ENCODE measurements at places on chromosomes 7 and 10.
A peak's percentile ranks its signal among the peaks of the same experiment; 100 is the strongest.

DNA sequence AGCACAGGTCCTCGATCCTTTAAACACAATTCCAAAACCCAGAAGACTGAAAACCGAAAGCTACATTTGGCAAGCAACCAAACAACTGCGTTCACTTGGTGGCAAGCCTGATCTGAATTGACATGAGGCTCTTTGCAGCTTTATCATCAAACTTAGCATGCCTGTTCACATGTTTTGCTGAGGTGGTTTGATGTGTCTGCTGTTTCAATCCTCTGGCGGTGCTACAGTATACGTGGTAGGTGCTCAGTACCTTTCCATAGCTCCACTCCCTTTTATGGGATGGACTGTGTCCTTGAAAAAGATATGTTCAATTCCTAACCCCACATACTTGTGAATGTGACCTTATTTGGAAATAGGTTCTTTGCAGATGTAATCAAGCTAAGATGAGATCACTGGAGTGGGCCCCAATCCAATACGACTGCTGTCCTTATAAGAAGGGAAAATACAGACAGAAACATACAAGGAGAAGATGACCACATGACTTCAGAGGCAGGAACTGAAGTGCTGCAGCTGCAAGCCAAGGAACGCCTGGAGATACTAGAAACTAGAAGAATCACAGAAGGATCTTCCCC is 33.4 kb downstream of the CCDC6 start:
- DNase-seq, result peak; percentile 57

- DNase-seq, result no peak
These were observed 114.2 kb downstream of the SMURF1 start for GRCh38 chr7:99029466-99030435.

DNA sequence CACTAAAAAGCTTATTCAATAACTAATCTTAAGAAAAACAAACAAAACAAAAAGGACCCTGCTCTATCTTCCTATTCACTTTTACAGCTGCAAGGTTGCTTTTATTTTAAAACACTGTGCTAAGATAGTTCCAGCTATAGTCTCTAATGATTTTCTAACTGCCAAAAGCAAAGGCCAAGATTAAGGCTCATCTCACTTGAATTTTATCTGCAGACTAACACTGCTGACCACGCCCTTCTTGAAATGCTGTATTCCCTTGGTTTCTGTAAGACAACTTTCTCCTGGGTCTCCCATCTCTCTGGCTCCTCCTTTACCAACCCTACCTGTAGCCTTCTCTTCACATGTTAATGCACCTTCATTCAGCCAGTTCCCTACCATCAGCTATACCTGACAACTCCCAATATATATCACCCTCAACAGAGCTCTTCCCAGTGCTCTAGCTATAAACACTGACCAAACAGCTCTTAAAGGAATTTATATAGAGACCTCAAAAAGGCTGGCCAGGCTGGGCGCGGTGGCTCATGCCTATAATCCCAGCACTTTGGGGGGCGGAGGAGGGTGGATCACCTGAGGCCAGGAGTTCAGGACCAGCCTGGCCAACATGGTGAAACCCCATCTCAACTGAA is 11.7 kb downstream of the SRPK2 start:
- peak; percentile 17 for DNase-seq

- DNase-seq, result no peak
These were observed 135.2 kb downstream of the CYP26A1 start for GRCh38 chr10:93208717-93209464.

GRCh38 chr7:140080919-140081318 is 18.2 kb upstream of the PARP12 start:
- DNase-seq, result no peak

GRCh38 chr7:19144661-19145433 is at the start of gene FERD3L:
Gene FERD3L, minus strand, starts transcription at chr7:19145421. Its CDS starts 59 bp downstream, at chr7:19145362.
- DNase-seq, result peak; percentile 23

DNA sequence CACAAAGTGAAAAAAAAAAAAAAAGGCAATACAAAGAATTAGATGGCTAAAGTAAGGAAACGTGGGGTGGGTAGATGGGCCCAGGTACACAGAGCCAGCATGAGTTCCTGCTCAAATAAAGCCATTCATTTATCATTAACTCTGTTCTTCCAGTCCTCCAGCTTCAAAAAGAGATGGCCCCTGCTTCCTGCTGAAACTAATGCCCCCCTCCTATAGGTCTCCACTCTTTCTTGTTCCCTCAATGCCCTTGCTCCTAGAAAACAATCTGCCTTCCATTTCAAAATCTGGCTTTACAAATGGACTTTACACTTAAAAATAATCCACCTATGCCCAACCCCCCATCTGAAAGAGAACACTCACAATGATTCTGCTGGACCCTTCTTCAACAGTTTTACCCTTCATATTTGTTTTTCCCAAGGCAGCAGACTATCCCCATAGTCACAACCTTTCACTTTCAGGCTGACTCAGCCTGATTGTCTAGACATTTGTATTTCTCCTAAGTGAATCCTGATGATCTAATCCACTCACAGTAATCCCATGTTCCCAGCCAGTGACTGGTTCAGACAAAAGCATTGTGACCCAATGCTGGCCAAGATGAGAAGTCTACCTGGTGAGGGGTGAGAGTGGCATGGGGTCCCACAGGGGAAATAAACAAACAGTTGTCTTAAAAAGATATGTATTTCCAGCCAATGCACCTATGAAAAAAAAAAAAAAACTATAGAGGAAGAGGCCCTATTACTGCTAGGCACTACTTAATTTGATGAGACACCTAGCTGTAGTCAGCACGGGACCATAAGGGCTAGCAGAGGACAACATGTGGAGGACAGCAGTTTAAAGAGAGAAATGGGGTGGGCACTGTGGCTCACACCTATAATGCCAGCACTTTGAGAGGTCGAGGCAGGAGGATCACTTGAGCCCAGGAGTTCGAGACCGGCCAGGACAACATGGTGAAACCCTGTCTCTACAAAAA is 74.6 kb upstream of the GRID1 start:
- no peak for DNase-seq

GRCh38 chr10:47415520-47416304 is 31.6 kb upstream of the ZNF488 start:
- DNase-seq, result no peak

- DNase-seq, result peak; percentile 5
These were observed 134.3 kb downstream of the HTR7 start for GRCh38 chr10:90723416-90724068.

- DNase-seq, result no peak
These were observed 38.1 kb downstream of the EXOC6 start for GRCh38 chr10:92886334-92886961.

- no peak for DNase-seq
These were observed 199.2 kb downstream of the MALRD1 start for GRCh38 chr10:19247843-19248242.

GRCh38 chr10:13613519-13613918 is 26.8 kb downstream of the PRPF18 start:
- DNase-seq, result peak; percentile 36

- DNase-seq, result no peak
These were observed 171.3 kb downstream of the RNLS start for GRCh38 chr10:88411772-88412349.

- DNase-seq, result peak; percentile 87
These were observed 28.9 kb downstream of the SKIDA1 start for GRCh38 chr10:21496343-21497176.

DNA sequence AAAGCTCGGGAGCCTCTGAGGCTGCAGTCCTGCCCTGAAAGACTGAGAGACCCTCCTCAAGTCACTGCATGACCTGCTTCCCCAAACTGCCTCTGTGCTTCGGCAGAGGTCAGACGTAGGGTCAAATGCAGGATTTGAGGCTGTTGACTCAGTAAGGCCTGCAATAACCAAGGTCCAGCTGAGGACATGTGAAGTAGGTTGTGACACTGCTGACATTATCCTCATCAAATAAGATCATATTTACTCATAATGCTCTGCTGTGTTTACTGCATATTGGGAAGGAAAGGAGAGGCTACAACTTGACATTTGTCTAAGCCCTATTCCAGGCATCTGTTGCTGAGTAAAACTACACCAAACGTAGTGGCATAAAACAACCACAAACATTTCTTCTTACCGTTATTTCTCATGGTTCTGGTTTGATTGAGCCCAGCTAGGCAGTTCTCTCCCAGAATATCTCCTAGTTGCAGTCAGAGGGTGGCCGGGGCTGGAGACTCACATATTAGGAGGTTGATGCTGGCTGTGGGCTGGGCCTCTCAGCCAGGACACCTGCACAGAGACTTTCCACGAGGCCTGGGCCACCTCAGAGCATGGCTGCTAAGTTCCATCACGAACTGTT is 122.1 kb upstream of the STK17A start:
- DNase-seq, result no peak

- peak; percentile 59 for DNase-seq
These were observed 2.9 kb upstream of the GDI2 start for GRCh38 chr10:5816170-5816569.

DNA sequence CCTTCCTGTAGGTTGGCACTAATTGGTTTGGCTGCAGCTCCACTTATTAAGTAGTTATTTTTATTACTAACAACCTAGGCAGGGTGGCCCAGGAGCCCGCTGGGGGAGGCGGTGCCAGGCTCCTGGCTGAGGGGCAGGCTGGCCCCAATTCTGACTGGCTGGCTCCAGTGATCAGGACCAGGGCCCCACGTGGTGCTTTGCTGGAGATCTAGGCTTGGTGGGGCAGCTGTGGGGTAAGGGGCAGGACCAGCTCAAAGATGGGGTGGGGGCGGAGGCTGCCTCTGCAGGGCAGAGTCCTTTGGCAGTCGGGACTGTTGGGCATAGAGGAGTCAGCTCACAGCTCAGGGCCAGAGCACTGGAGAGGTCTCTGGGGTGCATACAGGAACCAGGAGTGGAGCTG is 2.4 kb downstream of the ASL start:
- DNase-seq, result no peak

DNA sequence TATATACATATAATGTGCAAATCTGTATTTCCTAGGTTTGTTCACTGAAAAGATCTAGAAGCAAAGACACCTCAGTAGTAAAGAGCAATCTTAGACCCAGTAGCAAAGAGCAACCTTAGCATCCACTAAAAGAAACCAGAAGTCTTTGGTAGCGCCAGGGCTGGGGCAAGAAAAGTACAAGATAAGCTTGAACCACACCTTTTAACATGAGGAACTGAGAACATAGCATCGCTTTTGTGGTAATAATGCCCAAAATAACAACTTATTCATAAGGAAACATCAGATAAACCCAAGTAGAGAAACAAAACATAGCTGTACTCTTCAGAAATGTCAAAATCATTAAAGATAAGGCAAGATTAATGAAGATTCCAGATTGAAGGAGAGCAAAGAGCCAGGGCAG is 173.4 kb downstream of the IMMP2L start:
- DNase-seq, result no peak

- DNase-seq, result no peak
These were observed 46.6 kb upstream of the PPP1R17 start for GRCh38 chr7:31640381-31640780.

DNA sequence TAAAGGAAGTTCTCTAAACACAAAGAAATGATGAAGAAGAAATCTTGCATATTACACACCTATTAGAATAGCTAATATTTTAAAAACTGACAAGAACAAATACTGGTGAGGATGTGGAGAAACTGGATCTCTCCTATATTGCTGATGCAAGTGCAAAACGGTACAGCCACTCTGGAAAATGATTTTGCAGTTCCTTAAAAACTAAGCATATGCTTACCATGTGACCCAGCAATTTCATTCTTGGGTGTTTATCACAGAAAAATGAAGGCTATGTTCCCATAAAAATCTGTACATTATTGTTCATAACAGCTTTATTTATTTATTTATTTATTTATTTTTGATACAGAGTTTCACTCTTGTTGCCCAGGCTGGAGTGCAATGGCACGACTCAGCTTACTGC is 14.9 kb upstream of the PLEKHA1 start:
- DNase-seq, result no peak

GRCh38 chr10:47041396-47042198 is 130.4 kb downstream of the PTPN20 start:
- DNase-seq, result no peak

GRCh38 chr7:110854166-110854565 is 236.8 kb upstream of the LRRN3 start:
- DNase-seq, result no peak

DNA sequence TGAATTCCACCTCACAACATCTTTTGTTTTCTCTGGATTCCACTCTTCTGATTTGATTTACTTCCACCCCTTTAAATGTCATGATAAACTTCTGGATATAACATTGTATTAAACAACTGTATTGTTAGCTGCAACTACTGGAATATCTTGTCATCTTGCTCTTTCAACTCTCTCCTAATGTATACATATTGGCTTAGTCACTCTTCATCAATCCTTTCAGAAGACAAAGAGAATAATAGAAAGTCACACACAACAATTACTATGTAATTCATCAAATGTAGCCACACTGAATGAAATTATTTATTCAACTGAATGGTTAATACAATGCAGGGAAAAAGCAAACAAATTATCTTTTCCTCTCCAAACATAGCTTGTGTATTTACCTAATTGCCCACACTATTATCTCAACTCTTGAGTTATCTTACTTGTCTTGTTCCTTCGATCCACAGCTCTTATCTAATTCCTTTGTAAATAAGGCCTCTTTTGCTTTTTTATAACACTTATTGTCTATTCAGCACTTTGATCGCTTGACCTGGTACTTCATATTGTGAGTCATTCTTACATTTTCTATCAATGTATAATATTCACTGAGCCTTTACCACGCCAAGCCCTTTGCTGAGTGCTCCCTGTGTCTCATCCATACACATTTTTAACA is 16.7 kb downstream of the SEMA3A start:
- DNase-seq, result no peak

DNA sequence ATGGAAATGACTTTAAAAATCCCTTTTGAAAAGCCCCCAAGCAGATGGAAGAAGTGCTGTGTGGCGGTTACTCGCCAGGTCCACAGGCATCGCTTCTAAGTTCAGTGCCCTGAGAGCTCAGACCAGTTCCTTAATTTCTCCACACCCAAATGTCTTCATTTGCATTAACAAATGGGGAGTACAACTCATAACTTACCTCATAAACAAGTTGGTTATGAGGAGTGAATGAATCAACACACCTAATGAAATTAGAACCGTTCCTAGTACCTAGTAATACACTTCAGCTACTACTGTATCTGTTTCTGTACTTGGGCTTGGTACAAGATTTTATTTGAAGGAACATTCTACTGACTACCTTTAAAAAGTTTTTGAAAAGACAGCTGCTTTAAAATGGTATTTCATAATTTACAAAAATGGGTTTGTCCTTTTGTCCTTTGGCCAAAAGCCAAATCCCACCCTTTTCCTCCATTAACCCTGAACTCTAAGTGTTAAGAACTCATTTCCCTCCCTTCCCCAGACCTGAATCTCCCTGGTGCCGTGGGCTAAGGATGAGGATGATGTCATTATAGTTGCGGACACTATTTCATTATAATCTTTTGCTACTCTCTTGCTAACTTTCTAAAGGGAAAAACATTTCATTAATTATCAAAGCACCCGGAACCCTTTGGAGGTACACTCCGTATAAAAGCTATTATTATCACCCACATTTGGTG is 221.5 kb upstream of the CELF2 start:
- no peak for DNase-seq

GRCh38 chr7:27169658-27170425 is 4.3 kb downstream of the HOXA10 start:
- no peak for DNase-seq

DNA sequence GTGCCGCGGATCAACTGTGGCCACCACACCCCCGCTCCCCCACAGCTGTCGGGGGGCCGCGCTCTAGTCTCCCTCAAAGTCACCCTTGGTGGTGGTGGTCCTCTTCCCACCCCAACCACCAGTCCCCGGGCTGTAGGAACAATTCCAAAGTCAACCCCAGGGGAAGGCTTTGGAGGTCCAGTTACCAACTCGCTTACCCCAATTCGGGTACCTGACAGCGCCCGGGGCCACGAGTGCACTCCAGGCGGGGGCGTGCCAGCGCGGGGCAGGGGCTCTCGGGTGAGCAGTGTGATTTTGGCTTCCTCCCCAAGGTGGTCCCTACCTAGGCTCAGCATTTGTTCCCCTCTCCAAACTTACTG is 584 bp upstream of the ZMIZ1 start:
- DNase-seq, result peak; percentile 58

Measured in common myeloid progenitor, CD34-positive (primary cell).